ENCODE measurements at places on chromosomes 7 and 10.

DNA sequence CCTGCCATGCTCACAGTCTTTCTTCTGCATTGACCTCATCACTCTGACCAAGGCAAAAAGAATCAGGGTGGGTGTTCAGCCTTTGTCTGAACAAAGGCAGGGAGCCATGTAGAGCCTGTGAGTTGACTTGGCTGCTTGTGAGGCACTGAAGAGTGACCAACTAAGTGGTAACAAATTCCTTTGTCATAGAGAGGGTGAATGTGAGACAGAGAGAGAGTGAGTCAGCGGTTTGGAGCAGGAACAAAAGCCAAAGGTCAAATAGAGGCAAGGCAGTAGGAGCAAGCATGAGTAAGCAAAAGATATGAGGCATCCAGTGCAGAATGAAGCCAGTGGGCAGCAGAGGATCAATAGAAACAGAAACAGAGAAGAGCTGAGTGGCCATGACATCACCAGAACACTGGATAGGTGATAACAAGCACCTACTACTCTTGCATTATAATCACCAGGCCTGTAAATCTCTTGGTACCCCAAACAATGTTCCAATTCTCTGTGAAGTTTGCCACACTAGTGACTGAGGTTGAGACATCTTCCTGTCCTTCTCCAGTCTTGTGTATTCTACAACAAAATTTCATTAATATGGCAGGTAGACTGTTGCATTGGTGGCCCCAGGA lies 116.2 kb upstream of the LAMB4 start:
- DNase-seq = no peak

- DNase-seq = no peak
These were observed 13.3 kb downstream of the RGR start for GRCh38 chr10:84258034-84258695.

DNA sequence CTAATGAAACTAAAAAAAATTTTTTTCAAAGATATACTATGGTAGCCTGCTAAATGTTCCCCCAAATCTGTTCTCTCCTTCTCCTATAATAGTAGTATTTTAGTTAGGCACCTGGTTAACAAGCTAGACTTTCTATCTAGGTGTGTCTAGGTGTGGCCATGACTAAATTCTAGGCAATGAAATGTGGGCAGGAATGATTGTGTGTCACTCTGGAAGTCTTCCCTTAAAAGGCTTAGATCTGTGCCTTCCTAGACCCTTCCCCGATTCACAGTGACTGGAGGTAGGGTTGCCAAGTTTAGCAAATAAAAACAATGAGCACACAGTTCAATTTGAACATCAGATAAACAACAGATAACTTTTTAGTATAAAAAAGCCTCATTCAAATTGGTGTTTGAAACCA lies 8.3 kb upstream of the ARHGAP21 start:
- DNase-seq = no peak

- DNase-seq = no peak
These were observed 144.1 kb downstream of the TCF7L2 start for GRCh38 chr10:113094114-113094486.

DNA sequence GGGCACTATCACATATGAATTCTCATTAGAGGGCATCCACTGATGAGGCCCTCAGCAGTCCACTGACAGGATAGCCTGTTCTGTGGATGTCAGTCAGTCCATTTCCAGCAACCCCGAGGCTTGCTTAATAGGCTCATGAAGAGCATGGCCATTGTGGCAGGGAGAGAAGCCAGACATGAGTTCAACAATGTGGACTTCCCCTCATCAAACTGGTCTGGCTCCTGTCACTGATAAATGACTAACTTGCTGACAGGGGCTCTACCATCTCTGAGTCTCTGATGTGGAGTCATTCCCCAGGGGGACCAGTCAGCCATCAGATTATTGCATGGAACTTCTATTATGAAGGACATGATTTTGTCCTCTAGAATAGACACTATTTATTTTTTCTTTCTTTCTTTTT lies 19.8 kb upstream of the TRIL start:
- no peak for DNase-seq

Measured in NCI-H187 (cell line).